ENCODE measurements at places on chromosomes 4 and X.

- DNase-seq: no peak
These were observed 440.9 kb downstream of the MID1IP1 start for GRCh38 chrX:39242187-39242586.

DNA sequence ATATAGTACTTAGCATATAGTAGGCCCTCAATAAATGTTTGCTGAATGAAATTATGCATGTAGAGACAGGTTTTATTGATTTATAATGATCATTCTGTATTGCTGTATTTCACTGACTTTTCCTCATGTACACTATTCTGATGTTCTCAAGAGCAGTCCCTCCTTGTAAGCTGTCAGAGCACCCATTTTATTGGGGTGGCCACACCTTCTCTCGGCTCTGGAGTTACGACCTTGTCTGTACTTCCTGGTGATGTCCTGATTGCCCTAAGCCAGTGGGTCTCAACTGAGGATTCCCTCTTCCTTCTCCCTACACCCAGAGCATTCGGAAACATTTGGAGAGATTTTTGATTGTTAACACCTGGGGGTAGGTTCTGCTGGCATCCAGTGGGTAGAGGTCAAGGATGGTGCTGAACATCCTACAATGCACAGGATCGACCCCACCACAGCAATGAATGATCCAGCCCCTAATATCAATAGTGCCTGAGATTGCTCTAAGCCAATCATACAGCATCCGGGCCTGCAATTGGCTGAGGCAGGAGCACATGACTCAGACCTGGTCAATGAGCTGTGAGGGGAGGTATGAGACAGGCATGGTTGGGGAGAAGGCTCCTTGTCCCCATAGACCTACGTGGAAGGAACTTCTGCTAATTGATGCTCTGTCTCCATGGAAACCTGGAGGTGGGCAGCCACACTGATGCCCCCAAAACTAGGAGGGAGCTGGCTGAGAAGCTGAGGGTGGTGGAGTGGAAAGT lies 58.8 kb downstream of the CLDN34 start:
- DNase-seq: no peak

DNA sequence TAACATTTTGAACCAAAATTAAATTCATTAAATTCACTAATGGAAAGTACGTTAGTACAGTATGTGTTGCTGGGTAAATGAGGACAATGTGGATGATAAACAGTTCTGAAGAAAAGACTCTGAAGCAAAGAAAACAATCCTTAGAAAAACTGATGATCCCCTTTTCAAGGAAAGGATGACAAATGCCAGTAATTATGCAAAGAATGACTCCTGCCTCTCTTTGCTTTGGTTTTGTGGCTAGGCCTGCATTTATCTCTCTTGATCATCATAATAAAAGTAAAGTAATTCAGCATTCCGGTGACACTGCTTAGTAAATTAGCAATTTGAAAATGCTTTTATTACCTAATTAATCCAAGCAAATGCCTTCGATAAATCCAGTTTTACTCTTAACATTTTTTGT lies 652.2 kb upstream of the DIPK2B start:
- DNase-seq: no peak

DNA sequence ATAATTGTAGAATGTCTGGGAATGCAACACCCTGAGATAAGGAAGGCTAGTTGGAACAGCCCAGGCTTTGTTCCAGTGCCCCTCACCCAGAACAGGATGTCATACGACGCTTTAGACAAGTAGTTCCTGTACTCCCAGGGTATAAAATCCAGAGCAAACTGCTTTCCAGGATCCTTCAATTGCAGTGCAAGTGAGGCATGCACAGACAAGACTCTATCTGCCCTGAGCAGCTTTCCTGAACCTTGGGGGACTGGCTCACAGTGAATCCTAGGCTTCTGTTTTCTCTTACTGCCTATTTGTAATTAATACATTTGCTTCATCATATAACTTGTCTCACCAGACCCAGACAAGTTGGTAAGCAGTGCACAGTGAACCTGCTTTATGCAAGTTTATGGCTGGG lies 48.4 kb upstream of the IL9R start:
- no peak for DNase-seq

- DNase-seq: no peak
These were observed 137.8 kb upstream of the RBPJ start for GRCh38 chr4:26183017-26183416.

GRCh38 chr4:10495651-10496050 lies 38.4 kb upstream of the ZNF518B start:
- no peak for DNase-seq

GRCh38 chr4:168059251-168059650 lies 33.1 kb upstream of the ANXA10 start:
- DNase-seq: no peak

DNA sequence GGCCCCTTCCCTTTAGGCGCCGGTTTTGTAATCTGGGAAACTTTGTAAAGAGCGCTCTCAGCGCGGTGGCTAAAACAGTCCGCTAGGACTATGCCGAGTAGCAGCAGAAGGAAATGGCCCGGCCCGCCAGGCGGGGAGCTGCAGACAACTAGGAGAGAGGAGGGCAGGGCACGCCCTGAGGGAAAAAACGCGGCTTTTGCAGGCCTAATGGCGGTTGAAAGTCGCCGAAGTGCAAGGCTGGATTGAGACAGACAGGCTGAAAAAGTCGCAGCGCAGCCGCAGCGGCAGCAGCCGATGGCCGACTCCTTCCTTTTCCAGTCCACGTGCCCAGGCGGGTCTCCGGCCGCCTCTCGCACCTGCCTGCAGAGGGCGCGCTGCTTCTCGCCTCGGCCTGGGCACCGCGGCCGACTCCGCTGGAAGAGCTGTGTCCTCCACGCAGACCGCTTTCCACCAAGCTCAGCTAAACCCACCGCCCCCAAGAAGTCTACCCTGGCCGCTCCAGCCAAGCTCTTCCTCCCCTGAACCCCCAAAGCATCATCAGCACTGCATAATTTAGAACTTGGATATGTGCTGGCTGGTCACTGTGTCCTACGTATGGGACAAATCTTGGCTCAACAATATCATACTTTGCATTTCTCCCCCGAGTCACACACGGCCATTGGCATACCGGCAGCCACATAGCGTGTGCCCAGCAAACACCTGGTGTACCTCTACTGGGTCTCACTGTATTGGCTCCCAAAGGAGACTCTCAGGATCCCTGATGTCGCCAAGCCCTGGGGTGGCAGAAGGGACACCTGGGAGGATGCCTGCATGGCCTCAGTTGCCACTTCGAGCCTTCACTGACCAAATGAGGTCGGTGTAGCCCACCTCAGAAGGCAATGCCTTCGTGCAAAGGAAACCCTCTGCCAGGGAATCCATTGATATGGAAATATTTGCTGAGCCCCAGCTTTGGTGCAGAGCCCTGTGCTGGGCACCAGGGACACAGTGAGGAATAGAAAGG lies 14.5 kb downstream of the SLC25A5 start:
- no peak for DNase-seq

- DNase-seq: no peak
These were observed 2.6 kb upstream of the LAS1L start for GRCh38 chrX:65537229-65537628.

- no peak for DNase-seq
These were observed 43.3 kb upstream of the GPR173 start for GRCh38 chrX:53005327-53005726.

DNA sequence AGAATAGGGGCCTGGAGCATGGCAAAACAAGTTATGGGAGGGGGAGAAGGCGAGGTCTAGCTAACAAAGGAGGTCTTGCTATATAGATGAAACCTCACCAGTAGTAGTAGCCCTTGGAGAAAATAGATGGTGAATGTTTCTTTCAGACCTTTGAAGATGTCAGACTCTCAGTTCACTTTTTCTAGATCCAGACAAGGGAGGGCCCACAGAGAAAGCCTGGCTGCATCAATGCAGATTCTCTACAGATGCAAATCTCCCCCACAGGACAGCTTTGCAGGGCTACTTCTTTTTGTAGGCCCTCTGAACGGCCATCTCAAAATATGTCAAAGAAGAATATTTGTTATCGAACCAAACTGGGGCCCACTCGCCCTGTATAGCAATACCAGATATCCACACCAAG lies 159.7 kb downstream of the ANK2 start:
- DNase-seq: no peak

DNA sequence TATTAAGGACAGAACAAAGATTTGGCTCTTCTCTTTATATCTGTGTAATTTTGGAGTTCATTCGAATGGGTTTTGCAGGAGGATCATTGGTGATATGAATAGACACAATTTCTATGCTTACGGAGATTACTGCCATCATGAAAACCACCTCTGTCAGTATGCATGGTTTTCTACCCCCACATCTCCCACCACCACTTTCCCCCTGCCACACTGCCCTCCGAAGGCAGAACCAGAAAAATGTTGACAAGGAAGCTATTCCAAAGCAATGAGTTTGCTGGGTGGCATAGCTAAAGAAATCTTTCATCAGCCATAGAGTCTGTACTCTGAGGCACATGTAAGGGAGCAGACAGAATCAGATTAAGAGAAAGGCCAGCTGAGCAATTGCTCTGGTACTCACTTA lies 567.3 kb upstream of the ACTRT1 start:
- DNase-seq: no peak

- DNase-seq: peak; percentile 26
These were observed 774 bp downstream of the ARMCX2 start for GRCh38 chrX:101658661-101659491.

GRCh38 chr4:107482546-107482945 lies 237.5 kb downstream of the PAPSS1 start:
- DNase-seq: no peak

DNA sequence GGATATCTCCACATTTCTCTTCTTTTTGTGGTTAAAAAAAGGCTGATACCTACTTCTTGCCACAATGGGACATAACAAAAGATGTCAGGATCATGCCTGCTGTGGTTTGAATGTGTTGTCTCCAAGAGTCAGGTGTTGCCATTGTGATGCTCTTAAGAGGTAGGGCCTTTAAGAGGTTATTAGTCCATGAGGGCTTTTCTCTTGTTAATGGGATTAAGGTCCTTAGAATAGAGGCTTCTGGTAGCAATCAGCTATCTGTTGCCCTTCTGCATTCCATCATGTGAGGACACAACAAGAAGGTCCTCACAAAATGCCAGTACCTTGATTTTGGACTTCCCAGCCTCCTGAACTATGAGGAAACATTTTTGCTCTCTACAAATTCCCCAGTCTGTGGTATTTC lies 191.4 kb downstream of the GBA3 start:
- DNase-seq: no peak

- DNase-seq: no peak
These were observed 175.9 kb downstream of the FBXW7 start for GRCh38 chr4:152360045-152360410.

DNA sequence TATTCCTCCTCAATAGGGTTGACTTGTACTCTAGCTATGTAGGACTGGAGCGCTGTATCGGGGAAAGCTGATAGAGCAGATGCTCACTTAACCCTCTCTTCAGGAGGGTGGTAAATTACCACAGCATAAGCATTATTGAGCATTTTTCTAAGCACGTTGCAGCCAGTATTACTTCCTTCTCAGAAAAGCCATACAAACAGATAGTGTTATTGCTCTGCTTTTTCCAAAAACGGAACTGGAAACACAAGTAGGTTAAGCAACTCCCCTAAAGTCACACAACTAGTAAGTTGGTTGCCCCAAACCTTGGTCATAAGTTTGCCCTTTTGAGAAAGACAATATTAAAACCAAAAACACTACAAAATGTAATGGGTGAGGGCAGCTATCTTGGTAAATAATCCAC lies 73.9 kb downstream of the REELD1 start:
- DNase-seq: no peak

DNA sequence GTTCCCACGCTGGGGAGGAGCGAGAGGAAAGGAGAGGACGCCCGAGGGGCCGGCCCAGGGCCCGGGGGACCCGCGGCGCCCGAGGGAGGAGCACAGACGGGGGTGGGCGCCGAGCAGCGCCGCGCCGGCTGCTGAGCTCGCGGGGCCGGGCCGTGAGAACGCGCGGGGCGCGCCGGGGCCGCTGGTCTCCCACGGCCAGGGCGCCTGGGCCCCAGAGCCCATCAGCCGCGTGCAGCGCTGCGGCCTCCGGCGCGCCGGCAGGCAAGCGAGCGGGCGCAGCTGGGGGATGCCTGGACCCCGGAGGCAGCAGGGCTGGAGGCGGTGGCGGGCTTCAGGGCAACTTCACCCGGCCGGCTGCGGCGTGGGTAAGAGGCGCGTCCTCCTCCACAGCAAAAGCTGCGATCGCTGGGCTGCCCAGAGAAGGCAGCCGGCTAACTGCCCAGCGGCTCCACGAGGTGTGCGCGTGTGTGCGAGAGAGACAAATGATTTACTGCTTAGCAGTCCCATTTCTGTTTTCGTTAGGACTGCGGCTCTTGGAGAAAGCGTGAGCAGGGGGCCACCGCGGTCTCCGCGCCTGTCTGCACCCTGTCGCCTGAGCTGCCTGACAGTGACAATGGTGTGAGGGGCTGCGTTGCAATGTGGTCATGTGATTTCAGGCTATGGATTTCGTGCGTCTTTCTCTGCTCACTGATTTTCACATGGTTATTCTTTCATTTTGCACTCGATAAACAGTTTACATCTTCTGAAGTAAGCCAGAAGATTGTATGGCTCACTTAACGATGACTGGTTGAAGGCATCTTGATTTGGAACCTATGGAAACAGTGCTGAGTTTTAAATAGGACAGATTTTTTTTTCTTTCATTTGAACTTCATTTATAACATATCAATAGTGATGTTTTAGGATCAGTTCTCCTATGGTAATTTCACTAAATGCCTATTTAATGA lies 1.2 kb downstream of the GUCY1A1 start:
- DNase-seq: peak; percentile 40

GRCh38 chr4:65880594-65880993 lies 210.3 kb upstream of the EPHA5 start:
- no peak for DNase-seq

DNA sequence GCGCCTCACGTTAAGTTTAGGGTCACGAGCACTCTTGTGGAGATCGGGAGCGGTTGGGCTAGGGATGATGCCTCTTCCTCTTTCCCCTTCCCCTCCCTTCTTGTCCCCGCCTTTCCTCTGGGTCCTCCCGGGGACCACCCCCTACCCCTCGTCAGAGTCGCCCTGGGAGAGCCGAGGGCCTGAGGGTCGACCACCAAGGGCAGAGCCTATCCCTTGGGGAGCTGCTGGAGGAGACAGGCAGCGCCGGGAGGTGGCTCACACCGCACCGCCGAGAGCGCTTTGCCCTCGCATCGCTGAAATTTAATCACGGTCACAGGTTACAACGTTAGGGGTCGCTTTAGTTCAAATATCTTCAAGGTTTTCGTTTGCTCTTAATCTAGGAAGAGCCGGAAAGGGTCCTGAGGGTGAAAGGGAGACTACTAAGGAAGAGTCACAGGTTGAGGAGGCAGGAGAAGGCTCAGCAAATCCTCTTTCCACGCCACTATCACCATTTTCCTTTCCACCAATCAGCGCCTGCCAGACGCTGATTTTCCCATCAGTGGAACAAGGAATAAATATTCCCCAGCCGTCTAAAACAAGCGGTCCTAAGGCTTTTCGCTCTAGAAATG lies 528 bp upstream of the SNCA start:
- peak; percentile 41 for DNase-seq

DNA sequence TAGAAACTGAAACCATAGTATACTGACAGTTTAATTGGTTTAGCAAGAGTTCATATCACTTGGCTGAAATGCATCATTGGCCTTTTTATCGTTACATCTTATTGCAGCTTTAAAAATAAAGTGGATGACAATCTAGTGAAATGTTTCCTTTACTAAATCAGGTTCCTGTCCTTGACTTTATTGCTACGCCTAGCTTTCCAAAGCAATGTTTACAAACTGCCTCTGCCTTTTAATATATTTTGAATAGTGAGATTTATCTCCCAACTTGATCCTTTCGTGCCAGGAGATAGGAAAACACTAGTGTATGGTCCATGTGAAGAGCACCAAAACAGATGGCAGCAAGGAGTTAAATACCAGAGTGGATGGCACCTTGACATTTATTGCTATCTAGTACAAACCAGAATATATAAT lies 67.0 kb downstream of the GPC3 start:
- DNase-seq: no peak
